ENCODE measurements at places on chromosomes 12 and 14.

DNA sequence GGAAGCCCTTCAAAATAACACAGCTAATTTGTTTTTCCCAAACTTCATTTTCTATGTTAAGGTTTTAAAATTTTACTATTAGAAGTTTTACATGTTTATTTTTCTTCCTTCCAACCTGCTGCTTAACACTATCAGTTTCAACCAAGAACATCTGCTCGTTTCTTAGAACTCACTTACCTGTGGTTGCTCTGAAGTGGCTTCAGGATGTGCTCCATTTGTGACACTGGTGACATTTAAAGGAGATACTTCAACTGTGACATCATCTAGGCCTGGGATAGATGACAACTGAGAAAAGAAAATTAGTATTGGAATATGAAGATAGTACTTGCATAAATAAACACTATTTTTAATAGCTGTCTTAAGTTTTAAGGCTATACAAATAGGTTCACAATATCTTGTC is 17.9 kb downstream of the WASHC3 start:
- DNase-seq = no peak

- DNase-seq = no peak
Measured at GRCh38 chr14:44341116-44341515, 166.0 kb downstream of the FSCB start.

- DNase-seq = peak; percentile 21
Measured at GRCh38 chr14:91935586-91935985, 11.9 kb downstream of the FBLN5 start.

GRCh38 chr12:27781680-27782079 is 1.6 kb upstream of the MANSC4 start:
- DNase-seq = no peak

DNA sequence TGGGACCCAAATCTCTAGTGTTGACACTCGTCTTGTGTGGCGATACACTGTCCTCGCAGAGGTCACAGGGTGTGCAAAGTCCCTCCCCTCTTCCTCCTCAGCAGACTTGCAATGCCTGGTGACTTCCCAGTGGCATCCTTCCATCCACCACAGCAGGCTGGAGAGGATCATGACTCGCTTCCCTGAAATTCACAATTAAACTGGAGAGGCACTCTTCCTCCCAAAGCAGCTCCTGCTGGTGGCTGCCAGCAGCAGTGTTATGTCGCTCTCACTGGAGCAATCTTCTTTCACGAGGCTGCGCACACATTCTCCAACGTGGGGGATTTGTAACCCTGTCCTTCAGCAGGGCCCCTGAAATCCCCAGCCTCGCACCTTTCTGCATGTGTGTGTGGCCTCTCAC is 145.2 kb upstream of the TMCC3 start:
- DNase-seq = peak; percentile 96

DNA sequence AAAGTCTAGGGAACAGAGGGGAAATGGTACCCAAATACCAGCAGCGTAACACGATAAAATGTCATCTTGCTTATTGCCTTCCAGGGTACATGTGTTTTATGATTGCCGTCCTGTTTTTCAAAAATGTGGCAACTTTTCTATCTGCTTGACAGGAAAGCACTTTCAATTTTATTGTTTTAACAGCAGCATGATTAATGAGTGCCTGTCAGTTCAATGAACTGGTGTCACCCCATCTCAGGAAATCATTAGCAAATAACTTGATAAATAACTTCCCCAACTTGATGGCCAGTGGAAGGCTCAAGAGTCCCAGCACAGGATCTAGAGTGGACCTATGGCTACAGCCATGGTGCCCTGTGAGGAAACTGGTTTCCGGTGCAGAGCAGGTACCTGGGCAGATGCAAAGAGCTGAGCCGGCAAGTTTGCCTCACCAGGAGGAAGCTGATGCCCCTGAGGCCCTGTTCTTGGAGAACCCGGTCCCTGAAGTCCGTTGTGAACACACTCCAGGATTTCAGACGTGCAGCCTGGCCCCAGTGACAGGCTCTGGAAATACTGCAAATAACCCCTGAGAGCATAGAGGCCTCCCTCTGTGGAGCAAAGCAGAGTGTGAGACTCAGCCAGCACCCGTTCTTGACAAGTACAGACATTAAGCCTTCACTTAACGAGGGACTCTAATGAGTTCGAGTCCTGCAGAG is 173.5 kb upstream of the SFSWAP start:
- DNase-seq = no peak

GRCh38 chr12:32516230-32516629 is 116.9 kb downstream of the FGD4 start:
- no peak for DNase-seq

- no peak for DNase-seq
Measured at GRCh38 chr12:95463050-95463449, 10.9 kb upstream of the METAP2 start.

- DNase-seq = no peak
Measured at GRCh38 chr12:129064209-129064855, 211.1 kb downstream of the GLT1D1 start.

DNA sequence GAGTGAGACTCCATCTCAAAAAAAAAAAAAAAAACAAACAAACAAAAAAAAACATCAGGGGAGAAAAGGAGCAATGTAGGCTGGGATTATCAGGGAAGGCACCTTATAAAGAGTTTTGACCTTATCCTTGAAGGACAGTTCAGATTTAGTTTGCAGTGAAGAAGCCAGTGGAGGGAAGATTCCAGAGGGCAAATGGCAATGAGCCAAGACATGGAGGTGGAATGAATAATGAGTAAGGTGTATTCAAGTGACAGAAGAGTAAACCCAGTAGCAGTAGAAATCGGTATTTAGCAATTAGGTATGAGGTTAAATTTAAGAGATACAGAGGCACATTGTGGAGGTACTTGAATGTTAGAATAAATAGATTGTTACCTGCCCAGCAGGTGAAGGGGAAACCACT is 2.2 kb upstream of the DUSP16 start:
- DNase-seq = no peak

GRCh38 chr14:61928300-61928699 is 166.1 kb downstream of the SNAPC1 start:
- DNase-seq = no peak

DNA sequence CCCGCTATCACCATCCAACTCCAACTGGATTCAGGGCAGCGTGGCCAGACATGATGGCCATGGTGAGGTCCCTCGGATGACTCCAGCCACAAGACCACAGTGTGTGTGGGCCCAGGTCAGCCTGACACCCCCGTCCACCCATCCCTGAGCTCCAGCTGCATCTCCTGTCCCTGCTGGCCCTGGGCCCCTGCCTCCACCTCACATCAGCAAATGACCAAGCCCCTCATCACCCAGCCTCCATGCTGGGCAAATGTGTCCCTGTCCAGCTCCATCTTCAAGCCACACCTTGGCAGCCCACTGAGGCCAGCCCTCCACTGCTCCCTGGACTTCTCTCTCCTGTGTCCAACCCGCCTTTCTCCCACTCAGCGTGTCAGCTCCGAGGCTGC is 3.2 kb downstream of the GPR132 start:
- no peak for DNase-seq

DNA sequence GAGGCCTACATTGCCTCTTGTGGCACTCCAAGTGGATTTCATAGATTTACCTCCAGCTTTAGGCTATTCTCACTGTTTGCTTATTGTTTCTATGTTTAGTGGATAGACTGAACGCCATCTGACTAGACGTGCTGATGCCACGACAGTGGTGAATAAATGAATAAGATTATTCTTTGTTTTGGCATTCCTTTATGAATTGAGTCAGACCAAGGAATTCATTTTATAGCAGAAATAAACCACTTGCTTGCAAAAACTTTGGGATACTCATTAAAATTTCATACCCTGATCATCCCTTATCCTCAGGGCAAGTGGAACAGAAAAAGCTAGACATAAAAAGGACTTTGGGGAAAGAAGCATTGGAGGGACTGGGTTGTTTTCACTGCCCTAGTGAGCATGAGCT is 71.7 kb upstream of the FERMT2 start:
- DNase-seq = no peak

GRCh38 chr12:50546441-50547318 is 41.9 kb downstream of the DIP2B start:
- no peak for DNase-seq

GRCh38 chr12:57222286-57223190 is 5.9 kb downstream of the NXPH4 start:
- no peak for DNase-seq

- no peak for DNase-seq
Measured at GRCh38 chr12:91824991-91825390, 320.7 kb downstream of the BTG1 start.

- DNase-seq = no peak
Measured at GRCh38 chr14:54908190-54908589, 5.6 kb upstream of the GCH1 start.

GRCh38 chr14:51929910-51930682 is 59.2 kb upstream of the RTRAF start:
- DNase-seq = no peak

GRCh38 chr14:89833120-89833532 is 121.4 kb downstream of the EFCAB11 start:
- no peak for DNase-seq

DNA sequence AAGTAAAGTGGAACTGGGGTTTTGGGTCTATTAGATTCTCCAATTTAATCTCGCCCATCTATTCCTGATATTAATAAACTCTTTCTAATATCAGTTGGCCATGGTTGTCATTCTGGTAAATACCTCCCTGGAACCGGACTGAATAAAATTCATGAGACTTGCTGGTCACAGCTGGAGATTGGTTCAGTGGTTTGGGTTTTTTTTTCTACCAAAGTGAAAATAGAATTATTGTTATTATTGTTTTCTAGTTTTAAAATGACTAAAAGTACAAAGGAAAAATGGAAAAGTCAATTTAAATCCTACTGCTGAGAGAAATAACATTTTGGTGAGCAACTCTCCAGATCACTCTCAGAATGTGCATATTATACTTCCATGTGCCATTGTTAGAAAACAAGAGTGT is 437.5 kb downstream of the ZFP36L1 start:
- DNase-seq = no peak

- DNase-seq = no peak
Measured at GRCh38 chr12:7175493-7175892, 14.0 kb upstream of the PEX5 start.

GRCh38 chr14:79552778-79553177 is 658.5 kb downstream of the DIO2 start:
- DNase-seq = no peak

DNA sequence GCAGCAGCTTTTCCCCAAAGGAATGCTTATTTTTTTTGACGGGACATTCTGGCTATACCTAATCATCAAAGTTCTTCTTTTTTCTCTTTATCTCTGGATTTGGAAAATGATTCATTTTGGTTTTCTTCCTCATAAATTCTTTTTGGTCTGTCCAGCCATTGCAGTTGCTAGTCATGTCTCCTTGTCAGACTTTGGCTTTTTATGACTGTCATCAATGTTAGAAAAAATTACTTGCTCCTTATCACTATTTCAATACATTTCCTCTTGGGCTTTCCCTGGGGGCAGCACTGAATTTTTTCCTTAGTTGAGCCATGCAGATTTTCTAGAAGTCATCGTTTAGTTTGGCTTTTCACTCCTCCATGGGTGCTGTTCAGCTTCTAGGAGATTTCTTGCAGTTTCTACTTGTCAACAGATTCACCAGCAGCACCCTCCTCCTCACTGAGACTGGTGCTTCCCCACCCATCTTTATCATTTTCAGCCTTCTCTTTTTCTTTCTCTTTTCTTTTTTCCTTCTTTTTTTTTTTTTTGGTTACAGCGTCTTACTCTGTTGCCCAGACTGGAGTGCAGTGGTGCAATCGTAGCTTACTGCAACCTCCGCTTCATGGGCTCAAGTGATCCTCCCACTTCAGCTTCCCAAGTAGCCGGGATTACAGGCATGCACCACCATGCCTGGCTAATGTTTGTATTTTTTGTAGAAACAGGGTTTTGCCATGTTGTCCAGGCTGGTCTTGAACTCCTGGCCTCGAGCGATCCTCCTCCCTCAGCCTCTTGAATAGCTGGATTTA is 5.2 kb downstream of the ADIPOR2 start:
- DNase-seq = no peak

DNA sequence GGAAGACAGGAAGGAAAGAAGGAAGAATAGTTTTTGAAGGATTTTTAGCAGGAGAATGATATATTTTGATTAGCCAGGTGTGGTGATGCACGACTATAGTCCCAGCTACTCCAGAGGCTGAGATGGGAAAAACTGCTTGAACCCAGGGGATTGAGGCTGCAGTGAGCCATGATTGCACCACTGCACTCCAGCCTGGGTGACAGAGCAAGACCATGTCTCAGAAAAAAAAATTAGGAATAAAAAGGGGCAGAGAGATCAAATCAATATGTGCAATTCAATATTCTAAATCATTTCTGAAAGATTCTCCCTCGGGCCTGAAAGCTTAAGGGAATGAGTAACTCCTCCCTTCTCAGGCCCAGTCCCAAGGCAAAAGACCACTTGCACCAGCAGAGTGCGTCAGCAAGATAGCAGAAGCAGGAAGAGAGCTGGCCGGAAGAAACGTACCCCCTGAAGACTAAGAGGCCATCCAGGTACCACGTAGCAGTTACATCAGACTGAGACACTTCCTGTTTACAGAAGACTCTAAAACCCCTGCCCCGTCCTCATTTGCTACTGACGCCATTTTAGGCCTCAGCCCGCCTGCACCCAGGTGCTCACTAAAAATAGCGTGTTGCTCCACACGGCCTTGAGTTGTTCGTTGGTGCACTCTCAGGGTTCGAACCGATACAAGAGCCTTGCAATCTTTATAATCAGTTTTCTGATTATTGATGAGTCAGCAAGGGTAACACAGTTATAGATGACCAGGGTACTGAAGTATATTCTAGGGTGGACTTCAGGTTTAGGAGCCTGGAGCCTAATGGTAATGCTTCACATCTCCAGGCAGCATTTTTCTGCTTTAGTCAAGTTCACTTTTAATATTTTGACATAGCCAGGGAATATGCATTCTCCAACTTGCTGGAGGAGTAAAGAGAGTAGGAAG is 57.7 kb upstream of the CSRP2 start:
- DNase-seq = no peak

DNA sequence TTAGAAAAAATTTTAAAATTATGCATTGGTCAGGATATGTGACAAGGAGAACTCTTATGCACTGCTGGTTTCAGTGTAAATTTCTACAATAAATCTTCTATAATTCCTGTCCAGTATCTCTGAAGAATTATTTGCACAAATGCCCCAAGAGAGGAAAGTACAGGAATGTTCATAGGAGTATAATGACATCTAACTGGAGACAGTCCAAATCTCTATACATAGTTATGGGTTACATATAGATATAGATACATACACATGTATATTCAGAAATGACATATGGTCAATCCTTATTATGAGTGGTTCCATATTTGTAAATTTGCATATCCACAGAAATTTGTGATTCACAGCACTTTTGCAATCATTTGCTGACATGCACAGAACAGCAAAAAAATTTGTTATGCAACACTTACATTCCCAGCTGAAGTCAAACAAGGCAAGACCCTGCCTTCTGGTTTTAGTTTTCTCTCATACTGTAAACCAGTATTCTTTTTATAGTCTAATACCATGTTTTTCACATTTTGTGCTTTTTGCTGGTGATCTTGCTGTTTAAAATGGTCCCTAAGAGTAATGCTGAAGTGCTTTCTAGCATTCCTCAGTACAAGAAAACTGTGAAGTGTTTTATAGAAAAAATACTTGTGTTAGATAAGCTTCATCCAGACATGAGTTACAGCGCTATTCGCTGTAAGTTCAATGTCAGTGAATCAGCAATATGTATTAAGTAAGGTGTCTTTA is 103.8 kb downstream of the SLC16A7 start:
- DNase-seq = no peak

- no peak for DNase-seq
Measured at GRCh38 chr14:68401855-68402254, 391.0 kb downstream of the ZFP36L1 start.

- DNase-seq = peak; percentile 86
Measured at GRCh38 chr14:96362965-96363750, at the start of the genes ATG2B and GSKIP. Gene ATG2B, minus strand, starts transcription at chr14:96363341. Its CDS starts 365 bp downstream, at chr14:96362976. Gene GSKIP, plus strand, starts transcription at chr14:96363526. Its CDS starts 18,722 bp downstream, at chr14:96382248.

All from ACHN (cell line).